ENCODE measurements at places on chromosomes 5 and 9.

DNA sequence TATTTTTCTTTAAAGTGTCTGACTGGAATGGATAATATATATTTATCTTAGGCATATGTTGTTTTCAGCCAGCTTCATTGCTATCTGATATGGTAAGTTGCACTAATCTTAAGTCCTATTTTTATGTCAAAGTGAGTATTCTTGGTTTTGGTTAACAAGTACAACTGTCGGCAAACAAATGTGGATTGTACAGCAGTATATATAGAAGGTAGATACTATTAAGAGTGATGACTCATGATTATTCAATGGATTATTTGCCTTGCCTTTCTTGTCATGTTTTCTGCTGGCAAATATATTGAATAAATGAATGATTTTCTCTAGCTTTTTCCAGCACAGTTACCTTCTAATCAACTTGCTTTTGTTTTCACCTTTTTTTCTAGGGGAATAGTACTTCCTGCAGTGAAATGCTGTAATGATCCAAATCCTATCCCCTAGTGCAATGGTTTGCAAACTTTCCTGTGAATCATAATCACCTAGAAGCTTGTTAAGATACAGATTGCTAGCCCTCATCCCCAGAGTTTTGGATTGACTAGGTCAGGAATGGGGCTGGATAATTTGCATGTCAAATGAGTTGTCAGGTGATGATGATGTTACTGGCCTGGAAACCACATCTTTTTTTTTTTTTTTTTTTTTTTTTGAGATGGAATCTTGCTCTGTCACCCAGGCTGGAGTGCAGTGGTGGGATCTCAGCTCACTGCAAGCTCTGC lies 60.8 kb upstream of the ARRDC3 start:
- no peak for DNase-seq

DNA sequence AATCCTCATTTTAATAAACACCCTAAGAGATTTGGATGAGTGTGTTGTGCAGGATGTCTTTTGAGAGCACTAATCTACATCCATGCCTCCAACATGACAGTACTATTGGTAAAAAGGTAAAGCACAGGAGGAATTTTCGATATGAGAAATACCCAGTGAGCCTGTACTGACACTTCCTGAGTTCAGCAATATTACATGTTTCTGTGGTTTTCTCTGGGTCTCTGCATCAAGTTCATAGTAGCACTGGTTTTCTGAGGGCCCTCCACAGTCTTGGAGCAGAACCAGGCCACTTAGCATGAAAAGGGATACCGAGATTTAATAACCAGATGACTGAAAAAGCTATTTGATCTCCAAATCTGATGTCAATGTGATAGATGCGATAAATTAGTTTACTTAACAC lies 524.1 kb downstream of the TMEM38B start:
- no peak for DNase-seq

- no peak for DNase-seq
These were observed 11.7 kb downstream of the MLLT3 start for GRCh38 chr9:20610591-20610990.

- no peak for DNase-seq
These were observed 534 bp upstream of the SAPCD2 start for GRCh38 chr9:137070906-137071275.

GRCh38 chr5:57804007-57804444 lies 321.4 kb upstream of the ACTBL2 start:
- no peak for DNase-seq

DNA sequence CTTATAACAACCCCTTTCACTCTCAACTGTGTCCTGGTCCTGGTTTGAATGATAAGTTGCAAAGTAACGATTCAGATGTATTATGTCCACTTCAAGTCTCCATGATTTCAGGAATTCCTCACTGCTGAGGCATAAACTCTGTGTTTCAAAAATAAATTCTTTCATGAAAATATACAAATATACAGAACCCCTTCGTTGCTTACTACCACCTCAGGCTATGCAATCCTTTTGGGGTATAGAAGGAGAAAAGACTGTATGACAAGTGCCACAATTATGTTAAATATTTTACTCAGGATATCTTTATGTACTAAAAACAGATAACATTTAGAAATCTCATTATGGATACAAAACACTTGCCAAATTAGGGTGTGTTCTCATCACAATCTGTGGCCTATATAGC lies 190.7 kb downstream of the KCTD16 start:
- DNase-seq, result no peak

GRCh38 chr5:99059685-99060084 lies 130.9 kb upstream of the CHD1 start:
- DNase-seq, result no peak

- DNase-seq, result no peak
These were observed 34.9 kb downstream of the SLC28A3 start for GRCh38 chr9:84305497-84306131.

DNA sequence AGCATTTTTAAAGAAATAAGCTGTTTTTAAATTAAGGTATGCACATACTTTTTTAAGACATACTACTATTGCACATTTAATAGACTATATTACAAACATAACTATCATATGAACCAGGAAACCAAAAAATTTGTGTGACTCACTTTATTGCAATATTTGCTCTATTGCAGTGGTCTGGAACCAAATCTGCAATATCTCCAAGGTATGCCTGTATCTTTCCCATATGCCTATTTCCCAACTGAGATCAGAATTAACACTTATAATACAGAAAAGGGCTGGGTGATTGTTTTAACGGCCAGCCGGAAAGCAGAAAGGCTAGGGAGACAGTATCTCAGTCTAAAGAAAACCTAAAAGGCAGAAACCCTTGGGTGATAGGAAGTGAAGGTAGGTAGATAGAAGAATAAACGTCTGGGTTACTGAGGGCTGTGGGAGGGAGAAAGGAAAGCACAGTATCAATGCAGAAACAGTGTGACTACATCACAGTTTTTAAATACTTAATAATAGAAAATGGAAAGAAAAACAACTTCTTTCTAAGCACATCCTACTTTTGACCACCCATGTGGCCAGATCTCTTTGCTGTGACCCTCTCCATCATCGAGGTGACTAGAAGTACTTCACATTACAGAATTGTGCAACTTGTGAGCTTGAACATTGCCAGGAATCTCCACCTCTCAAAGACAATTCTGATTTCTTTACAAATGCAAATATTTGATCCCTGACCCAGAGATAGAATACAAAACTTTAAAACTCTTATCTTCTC lies 126.4 kb downstream of the LPAR1 start:
- no peak for DNase-seq

- no peak for DNase-seq
These were observed 40.5 kb downstream of the NKD2 start for GRCh38 chr5:1048861-1049838.

DNA sequence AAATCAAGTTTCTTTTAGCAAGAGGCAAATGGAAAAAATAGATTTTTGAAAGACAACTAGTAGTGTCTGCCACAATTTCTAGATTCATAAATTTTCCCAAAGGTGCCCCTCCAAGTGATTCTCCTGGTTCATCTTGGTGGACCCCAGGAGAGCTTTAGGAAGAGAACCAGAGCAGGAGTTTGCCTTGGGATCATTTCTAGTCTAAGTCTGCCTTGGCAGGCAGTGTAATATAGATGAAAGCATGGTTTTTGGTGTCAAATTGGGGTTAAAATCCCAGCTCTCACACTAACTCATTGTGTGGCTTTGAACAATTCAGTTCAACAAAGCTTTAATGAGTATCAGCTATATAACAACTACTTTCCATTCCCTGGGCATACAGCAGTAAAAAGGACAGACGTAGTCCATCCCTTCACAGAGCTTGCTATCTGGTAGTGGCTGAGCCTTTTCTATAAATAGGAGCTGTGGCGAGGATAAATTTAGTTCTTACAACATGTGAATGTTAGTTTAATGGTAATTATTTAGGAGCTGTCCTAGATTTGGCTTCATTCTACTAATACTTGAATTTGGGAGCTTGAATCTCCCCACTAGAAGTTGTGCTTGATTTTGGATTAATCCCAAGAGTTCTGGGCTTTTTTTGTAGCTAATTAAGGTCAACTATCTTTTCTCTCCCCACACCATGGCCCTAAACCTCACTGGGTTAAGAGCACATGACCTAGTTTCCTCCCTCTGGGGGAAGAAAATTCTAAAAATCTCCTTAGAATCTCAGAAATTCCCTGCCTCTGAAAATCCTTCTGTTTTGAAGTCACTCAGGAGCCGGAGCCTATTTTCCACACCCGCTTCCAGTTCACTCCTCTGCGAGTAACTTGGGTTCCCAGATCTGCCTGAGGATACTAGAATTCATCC lies 197.8 kb downstream of the PCSK1 start:
- DNase-seq, result no peak

Data from CD8-positive, alpha-beta memory T cell (primary cell).